ENCODE measurements at places on chromosomes 7 and 10.

DNA sequence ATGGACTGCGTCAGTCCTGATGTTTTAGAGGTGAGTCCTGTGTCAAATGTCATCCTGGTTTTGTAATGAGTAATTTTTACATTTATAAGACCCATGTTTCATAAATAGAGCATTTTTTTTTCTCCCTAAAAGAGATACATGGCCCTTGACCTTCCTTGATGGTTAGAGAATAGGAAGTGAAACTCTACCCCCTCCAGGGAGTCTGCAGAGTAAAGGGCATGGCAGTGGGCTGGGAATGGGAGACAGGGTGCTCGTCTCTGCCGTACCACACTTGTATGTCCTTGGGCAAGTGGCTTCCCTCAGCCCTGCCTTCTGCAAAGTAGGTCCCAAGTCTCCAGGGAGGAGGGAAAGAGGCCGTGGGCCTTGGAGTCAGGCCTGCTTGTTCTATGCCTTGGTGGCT lies 63.9 kb downstream of the WDFY4 start:
- no peak for DNase-seq

DNA sequence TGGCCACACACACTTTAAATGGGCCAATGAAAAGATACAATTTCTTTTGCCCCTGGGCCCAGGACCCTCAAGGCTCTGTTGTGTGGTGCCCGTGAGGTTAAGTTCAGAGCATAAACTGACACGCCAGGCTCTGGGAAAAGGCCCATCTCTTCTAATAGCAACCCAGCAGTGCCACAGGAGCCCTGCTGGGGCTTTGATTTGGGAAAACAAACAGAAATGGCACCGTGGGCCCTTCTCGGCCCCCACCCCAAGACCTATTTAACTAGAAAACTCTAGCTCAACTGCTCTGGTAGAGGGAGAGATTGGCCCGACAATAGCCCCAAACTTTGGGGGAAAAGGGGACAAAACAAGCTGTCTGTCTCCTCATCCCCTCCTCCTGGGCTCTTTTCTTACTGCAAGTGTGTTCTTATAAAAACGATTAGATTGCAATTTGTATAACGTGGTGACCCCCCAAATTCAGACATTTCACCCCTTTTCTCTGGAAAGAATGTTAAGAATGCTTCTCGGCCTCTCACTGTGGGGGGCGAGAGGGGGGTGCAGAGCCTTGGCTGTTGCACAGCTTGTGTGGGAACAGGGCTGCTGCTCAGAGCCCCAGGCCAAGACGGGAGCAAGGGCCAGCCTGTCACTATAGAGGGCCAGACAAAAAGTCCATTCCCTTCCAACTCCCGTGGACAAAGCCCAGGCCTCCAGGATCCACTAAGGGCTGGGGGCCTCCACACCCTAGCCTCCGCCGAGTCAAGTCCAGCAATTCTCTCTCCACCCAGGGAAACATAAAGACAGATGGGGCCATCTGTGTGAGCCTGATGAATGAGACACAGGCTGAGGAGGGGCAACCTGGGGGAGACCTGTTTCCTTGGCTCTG lies 26.8 kb downstream of the DPCD start:
- DNase-seq = no peak

DNA sequence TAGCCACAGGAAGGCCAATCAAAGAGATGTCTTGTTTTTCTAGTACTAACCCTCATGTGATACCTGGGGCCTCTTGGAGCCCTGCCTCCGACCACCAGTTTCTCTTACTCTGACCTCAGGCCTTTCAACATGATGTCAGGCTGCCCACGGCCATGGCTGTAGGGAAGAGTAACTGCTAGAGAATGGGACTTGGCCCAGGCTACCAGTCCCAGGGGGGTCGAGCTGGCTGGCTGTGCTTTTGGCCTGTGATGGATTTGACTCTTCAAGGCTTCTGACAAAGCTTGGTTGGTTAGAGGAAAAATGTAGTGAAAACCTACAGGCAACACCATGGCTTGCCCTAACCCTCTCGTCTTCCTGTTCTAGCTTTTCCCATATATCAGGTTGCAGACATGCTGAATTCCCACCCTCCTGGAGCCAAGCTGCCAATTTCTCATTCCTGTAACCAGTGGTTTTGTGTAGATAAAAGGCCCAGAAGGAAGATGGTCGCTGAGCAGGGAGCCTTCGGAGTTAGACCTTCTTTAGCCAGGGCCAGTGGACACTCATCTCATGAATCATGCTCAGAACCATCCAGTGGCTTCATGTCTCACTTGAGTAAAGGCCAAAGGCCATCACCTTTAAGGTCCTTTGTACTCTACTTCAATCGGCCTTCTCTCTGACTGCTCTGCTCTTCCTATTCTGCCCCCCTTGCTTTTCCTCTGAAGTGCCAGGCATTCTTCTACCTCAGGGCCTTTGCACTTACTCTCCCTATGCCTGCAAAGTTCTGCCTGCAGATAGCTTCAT lies 19.7 kb downstream of the SUFU start:
- no peak for DNase-seq

DNA sequence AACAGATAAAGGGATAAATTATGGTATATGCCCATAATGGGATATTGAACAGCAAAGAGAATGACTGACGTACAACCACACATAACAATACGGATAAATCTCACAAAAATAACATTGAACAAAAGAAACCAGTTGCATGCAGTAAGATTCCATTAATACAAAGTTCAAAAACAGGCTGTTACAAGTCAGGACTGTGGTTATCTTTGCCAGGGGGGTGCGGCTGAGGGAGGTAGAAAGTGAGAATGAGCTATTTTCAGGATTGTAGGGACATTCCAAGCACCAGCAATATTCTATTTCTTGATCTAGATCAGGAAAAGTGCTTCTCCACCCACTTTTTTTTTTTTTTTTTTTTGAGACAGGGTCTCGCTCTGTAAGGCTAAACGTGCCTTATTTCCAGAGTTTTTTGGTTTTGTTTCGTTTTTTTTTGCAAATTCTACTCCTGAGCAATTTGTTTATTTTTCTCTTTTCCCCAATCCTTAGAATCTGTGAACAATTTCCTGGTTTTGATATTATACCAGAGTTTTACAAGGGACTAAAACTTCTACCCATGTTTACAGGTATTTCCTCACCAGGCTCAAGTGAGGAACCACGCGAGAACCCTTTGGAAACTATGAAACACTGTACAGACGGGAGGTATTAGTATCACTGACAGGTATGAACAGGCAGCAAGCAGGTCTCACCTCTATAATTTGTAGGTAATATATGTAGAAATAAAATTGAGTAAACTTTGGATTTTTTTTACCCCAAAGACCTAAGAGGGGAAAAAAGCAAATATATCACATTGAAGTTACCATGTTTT lies 9.9 kb downstream of the SMURF1 start:
- no peak for DNase-seq

GRCh38 chr10:7763929-7764328 lies 23.9 kb downstream of the KIN start:
- no peak for DNase-seq

DNA sequence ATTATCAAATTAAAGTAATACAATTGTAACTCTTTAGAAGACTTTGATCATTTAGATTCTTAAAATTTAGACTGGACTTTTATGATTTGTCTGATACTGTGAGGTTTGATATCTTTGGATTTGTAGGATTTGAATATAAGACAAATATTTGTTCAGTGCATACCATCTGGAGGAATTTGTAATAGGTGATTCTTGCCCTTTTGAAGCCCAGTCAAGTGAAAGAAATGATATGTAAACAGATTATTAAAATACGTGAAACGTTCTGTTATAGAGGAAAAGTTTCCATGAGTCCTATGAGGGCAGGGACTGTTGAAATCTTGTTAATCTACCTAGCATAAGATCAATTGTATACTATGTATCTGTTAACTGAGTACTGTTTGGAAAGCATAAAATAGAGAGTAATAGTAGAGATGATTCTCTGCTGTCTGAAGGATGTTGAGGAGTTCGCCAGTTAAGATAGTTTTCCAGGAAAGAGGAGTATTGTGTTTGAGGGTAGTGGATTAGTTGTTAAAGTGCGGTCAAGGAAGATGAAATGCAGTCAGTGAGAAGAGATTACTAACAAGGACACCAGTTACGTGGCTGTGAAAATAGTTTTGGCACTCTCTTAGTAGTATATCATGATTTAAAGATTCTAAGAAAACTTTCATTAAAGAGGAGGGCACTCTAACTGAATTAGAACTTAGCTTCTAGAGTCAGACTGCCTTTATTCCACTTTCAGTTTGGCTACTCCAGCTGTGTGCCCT lies 14.4 kb downstream of the PDCD4 start:
- no peak for DNase-seq

- no peak for DNase-seq
Observed at GRCh38 chr7:1025743-1026581, 18.4 kb upstream of the GPR146 start.

DNA sequence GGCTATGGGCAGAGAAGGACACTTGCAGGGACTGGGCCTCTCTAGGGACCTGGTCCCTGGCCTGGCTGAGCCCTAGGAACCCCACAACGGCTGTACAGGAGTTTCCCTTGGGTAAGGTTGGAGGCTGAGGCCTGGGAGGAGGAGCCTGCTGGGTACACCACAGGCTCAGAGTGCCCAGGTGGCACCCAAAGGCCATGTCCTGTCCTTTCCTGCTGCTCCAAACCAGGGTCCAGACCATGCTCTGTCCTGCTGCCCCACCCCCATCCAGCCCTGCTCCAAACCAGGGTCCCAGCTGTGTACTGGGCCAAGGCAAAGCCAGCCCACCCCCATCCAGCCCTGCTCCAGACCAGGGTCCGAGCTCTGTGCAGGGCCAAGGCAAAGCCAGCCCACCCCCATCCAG lies 35.3 kb upstream of the ZNF488 start:
- no peak for DNase-seq

- no peak for DNase-seq
Observed at GRCh38 chr10:125248489-125248888, 88.1 kb upstream of the CTBP2 start.

- no peak for DNase-seq
Observed at GRCh38 chr10:18984531-18984930, 64.1 kb upstream of the MALRD1 start.

- no peak for DNase-seq
Observed at GRCh38 chr7:83306502-83306901, 143.8 kb upstream of the PCLO start.

GRCh38 chr10:117615649-117616048 lies 73.1 kb downstream of the EMX2 start:
- no peak for DNase-seq

GRCh38 chr7:135317676-135318325 lies 84.2 kb downstream of the STRA8 start:
- no peak for DNase-seq

GRCh38 chr7:116165717-116166116 lies 44.6 kb upstream of the TES start:
- DNase-seq = no peak
